ENCODE measurements at places on chromosomes 16 and 17.

- DNase-seq = peak; percentile 71
These were observed 6.1 kb upstream of the RNF157 start for GRCh38 chr17:76246080-76247066.

DNA sequence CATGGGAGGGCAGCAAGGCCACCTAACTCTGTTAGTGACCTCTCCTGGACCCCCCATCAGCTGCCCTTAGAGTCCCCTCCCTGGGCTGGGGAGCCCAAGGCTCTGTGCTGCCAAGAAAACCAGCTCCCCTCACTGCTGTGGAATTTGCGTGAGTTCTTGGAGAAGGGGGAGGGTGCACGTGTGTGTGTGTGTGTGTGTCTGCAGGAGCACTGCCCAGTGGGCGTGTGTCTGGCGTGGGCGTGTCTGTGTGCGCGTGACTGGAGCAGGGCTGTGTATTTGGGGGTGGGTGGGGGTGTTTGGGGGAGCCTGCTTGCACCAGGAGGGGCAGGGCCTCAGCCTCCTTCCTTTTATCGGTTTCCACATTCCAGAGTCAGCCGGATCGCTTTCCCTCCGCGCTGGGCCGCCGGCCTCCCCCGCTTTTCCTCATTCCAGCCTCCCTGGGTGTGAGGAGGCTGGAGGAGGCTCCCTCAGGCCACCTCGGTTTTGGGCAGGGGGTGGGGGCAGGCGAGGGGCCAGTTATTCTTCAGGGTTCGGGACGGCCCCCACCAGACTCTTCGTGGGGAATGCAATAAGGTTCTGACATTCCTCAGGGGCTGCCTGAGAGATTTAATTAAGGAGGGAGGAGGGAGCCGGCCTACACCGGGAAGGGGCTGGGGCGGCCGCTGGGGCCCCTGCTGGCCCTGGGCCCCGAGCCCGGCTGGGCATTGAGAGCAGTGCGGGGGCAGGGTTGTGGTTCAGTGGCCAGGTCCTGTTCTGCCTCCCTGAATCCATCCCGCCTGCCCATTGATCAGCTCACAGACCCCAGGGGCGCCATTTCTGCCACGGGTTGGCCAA is 2.5 kb downstream of the VASN start:
- no peak for DNase-seq

- DNase-seq = no peak
These were observed 23.7 kb downstream of the ZNRF1 start for GRCh38 chr16:75022567-75022966.

DNA sequence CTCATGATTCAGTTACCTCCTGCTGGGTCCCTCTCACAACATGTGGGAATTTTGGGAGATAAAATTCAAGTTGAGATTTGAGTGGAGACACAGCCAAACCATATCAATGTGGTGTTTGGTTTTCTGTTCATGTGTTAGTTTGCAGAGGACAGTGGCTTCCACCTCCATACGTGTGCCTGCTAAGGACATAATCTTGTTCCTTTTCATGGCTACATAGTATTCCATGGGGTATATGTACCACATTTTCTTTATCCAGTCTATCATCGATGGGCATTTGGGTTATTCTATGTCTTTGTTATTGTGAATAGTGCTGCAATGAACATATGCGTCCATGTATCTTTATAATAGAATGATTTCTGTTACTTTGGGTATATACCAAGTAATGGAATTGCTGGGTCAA is 4.5 kb upstream of the WWOX start:
- no peak for DNase-seq

- no peak for DNase-seq
These were observed 201.6 kb upstream of the C17orf78 start for GRCh38 chr17:37174205-37174604.

DNA sequence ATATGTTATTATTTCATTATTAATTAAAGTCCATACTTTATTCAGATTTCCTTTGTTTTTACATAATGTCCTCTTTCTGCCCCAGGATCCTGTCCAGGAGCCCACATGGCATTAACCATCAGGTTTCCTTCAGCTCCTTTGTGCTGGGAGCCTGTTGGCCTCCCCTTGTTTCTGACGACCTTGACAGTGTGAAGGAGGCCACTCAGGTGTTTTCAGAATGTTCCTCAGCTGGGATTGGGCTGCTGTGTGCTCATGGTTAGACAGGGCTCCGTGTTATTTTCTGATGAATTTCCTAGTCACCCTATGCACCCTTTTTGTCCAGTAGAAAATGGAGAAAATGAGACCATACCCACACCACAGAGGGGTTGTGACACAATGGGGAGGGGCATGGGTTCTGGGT is 281.0 kb upstream of the FOXF1 start:
- no peak for DNase-seq

GRCh38 chr17:56064506-56064905 is 88.8 kb upstream of the ANKFN1 start:
- no peak for DNase-seq
